A549 treated with ZK216348 at 1 μM for 4 hours (cell line): ENCODE measurements at places on chromosomes 16 and 17. TPM values are rescaled to one million over a fixed set of nuclear protein-coding genes. Genes with fewer than 3 reads are reported as not detected.

Gene PABPN1L
- not detected in 5 replicates for total RNA-seq

Gene SOX8
- 1.2 to 2.0 TPM (median 1.7 TPM) in 5 replicates for total RNA-seq

Gene G6PC1
- not detected in 5 replicates for total RNA-seq

Gene FAM222B
- total RNA-seq, result 26.8 to 41.1 TPM (median 35.3 TPM) in 5 replicates

Gene HIGD1B
- not detected in 5 replicates for total RNA-seq

Gene NDEL1
- total RNA-seq, result 56.2 to 70.7 TPM (median 64.4 TPM) in 5 replicates

Gene CYBC1
- total RNA-seq, result 44.2 to 66.5 TPM (median 56.5 TPM) in 5 replicates

Gene KCNAB3
- total RNA-seq, result 1.8 to 4.1 TPM (median 2.5 TPM) in 5 replicates

Gene PRCD
- total RNA-seq, result not detected in 5 replicates

Gene CTRB2
- not detected in 5 replicates for total RNA-seq

Gene CCDC144A
- total RNA-seq, result 0.42 to 2.3 TPM (median 1.5 TPM) in 5 replicates

Gene GPR139
- total RNA-seq, result not detected in 5 replicates

Gene CCL4
- not detected in 5 replicates for total RNA-seq

Gene DPEP1
- 0.53 to 1.2 TPM (median 1.1 TPM) in 5 replicates for total RNA-seq

Gene TNP2
- not detected in 5 replicates for total RNA-seq
